ENCODE measurements at places on chromosomes 5 and 9. TPM values are rescaled to one million over a fixed set of nuclear protein-coding genes. Genes with fewer than 3 reads are reported as not detected.

GRCh38 chr5:142263346-142263745, 61.5 kb downstream of the SPRY4 start:
- no peak for DNase-seq

- no peak for DNase-seq
These were observed 140.1 kb upstream of the GRIA1 start for GRCh38 chr5:153350175-153350883.

Gene INPP5E
- 8.8 TPM for total RNA-seq

- DNase-seq, result no peak
These were observed 26.6 kb downstream of the PALM2AKAP2 start for GRCh38 chr9:109806506-109807115.

GRCh38 chr9:107878462-107878861, 388.9 kb upstream of the KLF4 start:
- DNase-seq, result no peak

Gene SV2C
- 0.21 TPM for total RNA-seq

GRCh38 chr5:62190173-62190572, 115.8 kb upstream of the KIF2A start:
- no peak for DNase-seq

Gene ASS1
- 93.0 TPM for total RNA-seq

DNA sequence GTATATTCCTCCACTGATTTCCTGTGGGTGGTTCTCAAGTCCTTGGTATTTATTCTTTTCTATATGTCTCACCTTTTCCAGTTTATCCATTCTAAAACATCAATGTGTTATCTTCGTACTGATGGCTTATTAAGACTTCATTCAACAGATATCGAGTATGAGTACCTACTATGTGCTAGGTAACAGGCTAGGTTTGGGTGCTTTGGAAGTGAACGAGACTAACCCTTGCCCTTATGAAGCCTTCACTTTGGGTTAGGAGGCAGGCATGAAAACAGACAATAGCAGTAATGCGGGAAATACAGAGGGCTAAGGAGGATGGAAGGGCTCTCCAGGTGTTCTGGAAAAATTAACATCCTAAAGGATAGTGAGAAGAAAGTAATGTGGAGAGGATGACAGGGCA, 53.4 kb downstream of the AQP7 start:
- no peak for DNase-seq

GRCh38 chr5:115514220-115514619, 30.4 kb downstream of the FEM1C start:
- DNase-seq, result no peak

DNA sequence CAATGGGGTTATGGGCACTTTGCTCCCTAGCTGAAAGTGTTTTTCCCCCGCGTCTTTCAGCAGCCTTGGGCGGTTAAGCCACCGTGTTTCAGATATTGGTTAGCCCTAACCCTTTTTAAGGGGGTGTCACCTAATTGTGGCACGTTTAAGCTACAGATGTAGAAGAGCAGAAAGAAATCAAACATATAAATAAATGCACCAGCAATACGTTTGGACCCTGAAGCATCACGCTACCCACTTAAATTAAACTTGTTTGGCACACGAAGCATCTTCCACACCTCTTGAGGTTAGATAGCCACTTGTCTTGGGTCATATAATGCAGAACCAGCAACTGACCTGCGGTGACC, 768 bp downstream of the YTHDC2 start:
- no peak for DNase-seq

GRCh38 chr5:34626036-34626435, 30.1 kb upstream of the RAI14 start:
- no peak for DNase-seq

Gene F12
- not detected for total RNA-seq
